ENCODE measurements at places on chromosomes 3 and 15. TPM values are rescaled to one million over a fixed set of nuclear protein-coding genes. Genes with fewer than 3 reads are reported as not detected.
A peak's percentile ranks its signal among the peaks of the same experiment; 100 is the strongest.

DNA sequence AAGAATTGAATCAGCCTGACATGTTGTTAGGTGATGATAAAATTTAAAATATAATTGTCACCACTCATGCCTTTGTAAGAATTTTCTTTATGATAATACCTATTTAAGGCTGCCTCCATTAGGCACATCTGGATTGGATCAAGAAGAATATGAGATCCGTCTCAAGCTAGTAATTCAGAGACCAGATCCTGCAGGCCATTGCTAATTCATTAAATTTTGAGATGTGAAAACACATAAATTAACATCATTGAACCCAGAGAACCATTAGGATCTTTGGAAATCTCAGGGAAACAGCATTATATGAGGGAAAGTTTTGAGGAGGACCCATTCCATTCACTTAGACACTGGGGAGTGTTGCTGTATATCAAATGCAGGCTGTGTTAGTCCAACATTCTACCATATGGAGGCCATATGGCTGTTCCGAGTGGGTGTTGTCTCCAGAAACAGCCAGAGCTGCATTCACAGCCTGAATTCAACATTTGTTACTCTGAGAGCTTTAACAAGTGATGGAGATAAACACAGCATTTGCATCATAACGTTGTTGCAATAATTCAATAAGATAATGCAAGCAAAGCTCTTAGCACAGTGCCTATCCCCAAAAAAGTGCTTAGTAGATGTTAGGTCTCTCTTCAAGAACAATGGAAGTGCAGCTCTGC is 67.4 kb downstream of the DTWD1 start:
- no peaks in the 10 kb centered on the region for H3K4me1 ChIP-seq
- H3K27me3 ChIP-seq = no peaks in the 10 kb centered on the region
- no peaks in the 10 kb centered on the region for H3K36me3 ChIP-seq
- H3K27ac ChIP-seq = no peak overlapping the region
- no peak overlapping the region for H3K4me3 ChIP-seq
- DNase-seq = no peak

GRCh38 chr3:57078344-57078634 is 17.8 kb downstream of the SPATA12 start:
- peak overlapping the region; percentile 95 for H3K4me3 ChIP-seq
- peaks cover 30% of the 10 kb centered on the region for H3K4me1 ChIP-seq
- peak overlapping the region; percentile 89 for H3K27ac ChIP-seq
- H3K27me3 ChIP-seq = no peaks in the 10 kb centered on the region
- peaks cover 5% of the 10 kb centered on the region for H3K36me3 ChIP-seq

- H3K4me1 ChIP-seq = peaks cover 77% of the 10 kb centered on the region
- H3K27me3 ChIP-seq = no peaks in the 10 kb centered on the region
- H3K4me3 ChIP-seq = peak overlapping the region; percentile 27
- DNase-seq = peak; percentile 84
- 0 out of 2 replicates have a peak, but pooled peaks cover 3% of the 10 kb centered on the region for H3K36me3 ChIP-seq
Measured at GRCh38 chr3:15327941-15328340, 4.4 kb downstream of the SH3BP5 start.

GRCh38 chr15:31149987-31150386 is 48.5 kb upstream of the TRPM1 start:
- H3K27ac ChIP-seq = no peak overlapping the region
- peaks cover 51% of the 10 kb centered on the region for H3K27me3 ChIP-seq
- H3K36me3 ChIP-seq = no peaks in the 10 kb centered on the region
- H3K4me1 ChIP-seq = no peaks in the 10 kb centered on the region

DNA sequence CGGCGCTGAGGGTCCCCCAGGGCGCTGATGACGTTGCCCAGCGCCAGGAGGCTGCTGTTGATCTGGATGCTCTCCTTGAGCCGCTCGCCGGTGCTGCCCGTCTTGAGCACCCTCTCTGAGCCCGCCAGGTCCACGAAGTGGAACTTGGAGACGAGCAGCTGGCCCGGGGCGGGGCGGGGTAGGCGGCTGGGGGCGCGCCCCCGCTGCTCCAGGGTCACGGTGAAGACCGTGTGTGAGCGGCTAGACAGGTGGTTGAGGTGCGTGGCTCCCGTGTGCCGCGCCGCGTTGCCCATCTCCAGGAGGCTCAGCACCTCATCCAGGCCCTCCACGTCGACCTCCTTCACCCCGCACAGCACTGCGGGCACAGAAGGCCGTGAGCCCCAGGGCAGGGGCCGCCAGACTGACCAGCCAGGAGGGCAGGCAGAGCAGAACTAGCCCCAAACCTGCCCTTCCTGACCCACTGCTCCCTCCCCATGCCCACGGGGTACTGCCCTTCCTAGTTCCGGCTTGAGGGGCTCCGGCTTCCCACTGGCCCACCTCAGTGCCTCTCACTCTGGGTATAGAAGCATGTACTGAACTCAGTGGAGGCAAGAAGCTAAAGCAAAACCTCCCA is 6.1 kb downstream of the KIF7 start:
- H3K4me3 ChIP-seq = no peak overlapping the region
- peaks cover 9% of the 10 kb centered on the region for H3K4me1 ChIP-seq
- H3K36me3 ChIP-seq = peaks cover 13% of the 10 kb centered on the region
- H3K27me3 ChIP-seq = no peaks in the 10 kb centered on the region
- H3K27ac ChIP-seq = no peak overlapping the region

DNA sequence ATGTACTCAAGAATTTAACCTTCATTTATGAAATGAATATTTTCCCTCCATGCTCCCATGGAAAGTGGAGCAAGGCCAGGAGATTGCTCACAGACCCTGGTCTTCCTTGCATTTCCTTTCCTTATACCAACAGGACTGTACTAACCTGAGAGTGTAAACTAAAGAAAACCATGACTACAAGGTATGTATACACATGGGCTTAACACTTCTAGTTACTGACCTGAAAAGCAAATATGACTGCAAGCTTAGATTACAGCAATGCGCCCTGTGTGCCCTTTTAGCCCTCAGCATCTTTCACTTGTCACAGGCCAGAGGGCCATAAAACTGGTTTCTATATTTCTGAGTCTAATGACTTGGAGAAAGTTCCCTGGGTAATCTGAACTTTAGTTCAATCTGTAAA is 52.1 kb downstream of the NEK10 start:
- H3K4me1 ChIP-seq = peaks cover 2% of the 10 kb centered on the region
- H3K27me3 ChIP-seq = no peaks in the 10 kb centered on the region
- H3K27ac ChIP-seq = no peak overlapping the region
- no peak overlapping the region for H3K4me3 ChIP-seq

DNA sequence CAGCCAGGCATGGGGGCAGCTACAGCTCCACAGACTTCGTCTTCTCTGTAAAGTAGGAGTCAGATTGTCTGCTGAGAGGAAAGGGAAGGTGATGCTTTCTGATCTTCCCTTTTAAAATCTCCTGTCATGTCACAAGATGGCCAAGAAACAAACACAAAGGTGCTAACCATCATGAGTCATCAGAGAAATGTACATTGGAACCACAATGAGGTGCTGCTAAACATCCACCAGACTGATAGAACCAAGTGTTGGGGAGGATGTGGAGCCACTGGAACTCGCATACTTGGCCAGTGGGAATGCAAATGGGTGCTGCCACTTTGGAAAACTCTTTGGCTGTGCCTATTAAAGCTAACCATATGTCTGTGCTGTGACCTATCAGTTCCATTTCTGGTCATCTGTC is 268.8 kb downstream of the SLCO3A1 start:
- no peaks in the 10 kb centered on the region for H3K36me3 ChIP-seq
- no peak for DNase-seq

DNA sequence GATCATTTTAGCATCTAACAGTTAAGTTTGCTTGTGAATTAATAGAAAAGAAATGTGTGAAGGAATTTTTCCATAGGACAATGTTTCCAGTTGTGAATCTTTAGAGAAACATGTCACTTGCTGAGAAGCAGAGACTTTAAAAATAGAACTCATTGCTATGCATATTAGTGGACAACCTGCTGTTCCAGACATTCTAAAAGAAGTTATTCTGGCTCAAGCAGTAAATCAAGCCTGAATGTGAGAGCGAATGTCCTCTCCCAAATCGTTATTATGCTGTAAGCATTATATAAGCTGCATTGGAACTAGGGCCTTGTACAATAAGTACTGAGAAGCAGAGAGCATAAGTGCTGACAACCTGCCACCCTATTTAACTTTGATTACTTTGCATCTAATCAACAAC is 990.9 kb downstream of the PLOD2 start:
- H3K36me3 ChIP-seq = no peaks in the 10 kb centered on the region
- DNase-seq = no peak
- no peaks in the 10 kb centered on the region for H3K4me1 ChIP-seq
- H3K4me3 ChIP-seq = no peak overlapping the region

DNA sequence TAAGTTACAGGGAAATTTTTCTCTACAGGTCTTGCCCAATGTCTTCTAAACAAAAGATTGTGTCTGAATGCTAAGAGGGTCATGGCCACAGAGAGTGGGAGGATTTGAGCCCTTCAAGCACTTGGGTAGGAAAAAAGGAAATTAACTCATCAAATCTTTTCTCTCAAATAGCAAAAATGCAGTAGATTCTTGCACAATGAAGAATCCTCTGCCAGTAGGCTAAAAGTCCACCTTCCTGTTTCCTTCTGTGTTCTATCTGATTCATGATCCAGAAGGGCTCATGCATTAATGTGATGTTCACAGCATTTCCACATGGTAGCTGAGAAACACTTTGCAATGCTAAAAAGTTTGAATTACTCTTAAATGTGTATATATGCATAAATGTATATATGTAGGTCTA is 177.1 kb downstream of the CD47 start:
- DNase-seq = no peak
- H3K36me3 ChIP-seq = no peaks in the 10 kb centered on the region
- H3K27ac ChIP-seq = no peak overlapping the region
- no peaks in the 10 kb centered on the region for H3K27me3 ChIP-seq

DNA sequence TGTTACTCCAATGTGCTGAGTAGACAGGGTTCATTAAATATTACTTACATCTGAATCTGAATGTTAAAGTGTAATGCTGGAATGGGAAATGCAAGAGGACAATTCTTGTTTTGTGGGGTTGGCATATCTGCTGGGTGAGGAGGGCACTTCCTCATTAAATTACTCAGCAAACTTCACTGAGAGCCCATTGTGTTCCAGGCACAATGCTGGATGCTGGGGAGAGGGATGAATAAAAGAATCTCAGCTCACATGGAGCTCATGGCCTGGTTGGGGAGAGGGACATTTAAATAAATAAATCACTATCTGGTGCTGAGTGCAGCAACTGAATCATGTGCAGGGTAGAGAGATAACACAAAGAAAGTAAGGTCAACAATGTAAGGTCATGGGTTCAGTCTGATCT is 199.2 kb upstream of the CFAP20DC start:
- H3K4me1 ChIP-seq = no peaks in the 10 kb centered on the region

- H3K4me3 ChIP-seq = no peak overlapping the region
- H3K36me3 ChIP-seq = no peaks in the 10 kb centered on the region
- H3K27ac ChIP-seq = no peak overlapping the region
- no peak for DNase-seq
- no peaks in the 10 kb centered on the region for H3K4me1 ChIP-seq
- H3K27me3 ChIP-seq = no peaks in the 10 kb centered on the region
Measured at GRCh38 chr3:162052636-162053035, 556.0 kb downstream of the OTOL1 start.

- no peak overlapping the region for H3K4me3 ChIP-seq
- no peak for DNase-seq
- H3K4me1 ChIP-seq = no peaks in the 10 kb centered on the region
- no peak overlapping the region for H3K27ac ChIP-seq
- no peaks in the 10 kb centered on the region for H3K36me3 ChIP-seq
- H3K27me3 ChIP-seq = no peaks in the 10 kb centered on the region
Measured at GRCh38 chr3:79094654-79095053, 673.1 kb downstream of the ROBO1 start.

- peaks cover 20% of the 10 kb centered on the region for H3K27me3 ChIP-seq
- H3K4me1 ChIP-seq = no peaks in the 10 kb centered on the region
- no peaks in the 10 kb centered on the region for H3K36me3 ChIP-seq
- H3K4me3 ChIP-seq = no peak overlapping the region
- DNase-seq = no peak
Measured at GRCh38 chr3:71681224-71681668, 44.0 kb downstream of the EIF4E3 start.

DNA sequence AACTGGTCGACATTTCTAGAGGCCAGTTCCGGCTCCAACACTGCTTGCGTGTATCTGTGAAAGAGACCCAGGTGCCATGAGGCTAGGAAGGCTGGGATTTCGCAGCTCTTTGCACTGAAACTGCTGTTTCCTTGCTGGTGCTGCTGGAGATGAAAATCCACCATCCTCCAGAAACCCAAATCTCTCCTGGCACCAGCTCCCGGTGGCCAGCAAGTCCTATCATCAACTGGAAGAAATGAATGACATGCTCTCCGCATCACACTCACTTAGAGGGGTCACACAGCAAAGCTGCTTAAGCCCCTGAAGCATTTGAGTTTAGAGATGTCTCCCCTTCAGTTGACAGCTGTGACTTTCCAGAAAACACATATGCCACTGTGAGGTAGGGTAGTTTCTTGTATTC is 471.8 kb upstream of the PROK2 start:
- DNase-seq = no peak
- H3K4me3 ChIP-seq = no peak overlapping the region
- H3K36me3 ChIP-seq = no peaks in the 10 kb centered on the region
- H3K27me3 ChIP-seq = peaks cover 10% of the 10 kb centered on the region
- H3K4me1 ChIP-seq = no peaks in the 10 kb centered on the region
- H3K27ac ChIP-seq = no peak overlapping the region

DNA sequence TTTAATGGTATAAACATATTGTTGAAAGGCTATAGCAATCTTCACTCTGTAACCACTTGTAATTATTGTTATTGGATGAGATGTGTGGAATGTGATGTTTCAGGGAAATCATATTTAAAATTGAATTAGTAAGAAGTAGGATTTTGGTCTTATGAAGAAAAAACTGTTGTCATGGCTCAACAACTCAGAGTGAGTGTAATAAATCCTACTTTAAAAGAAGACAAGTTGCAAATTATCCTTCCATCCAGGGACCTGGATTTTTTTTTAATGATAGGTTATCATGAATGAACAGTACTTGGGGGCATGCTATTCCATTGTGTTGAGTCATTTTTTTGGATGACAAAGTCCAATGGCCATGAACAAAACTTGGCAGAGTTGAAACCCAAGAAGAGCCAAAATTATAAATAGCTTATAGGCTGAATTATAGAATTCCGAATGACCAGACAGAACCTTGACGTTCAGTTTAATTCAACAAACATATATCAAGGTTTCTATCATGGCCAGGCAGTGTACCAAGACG is 625.5 kb upstream of the ZNF717 start:
- H3K27ac ChIP-seq = no peak overlapping the region
- H3K4me3 ChIP-seq = no peak overlapping the region
- no peaks in the 10 kb centered on the region for H3K4me1 ChIP-seq
- H3K36me3 ChIP-seq = no peaks in the 10 kb centered on the region

GRCh38 chr15:85927931-85928537 is 133.3 kb upstream of the KLHL25 start:
- H3K36me3 ChIP-seq = no peaks in the 10 kb centered on the region
- H3K4me1 ChIP-seq = no peaks in the 10 kb centered on the region
- H3K4me3 ChIP-seq = no peak overlapping the region
- H3K27me3 ChIP-seq = peaks cover 15% of the 10 kb centered on the region
- DNase-seq = no peak
- no peak overlapping the region for H3K27ac ChIP-seq

GRCh38 chr3:148366743-148367410 is 330.8 kb upstream of the AGTR1 start:
- no peaks in the 10 kb centered on the region for H3K4me1 ChIP-seq
- DNase-seq = no peak
- no peak overlapping the region for H3K4me3 ChIP-seq
- no peaks in the 10 kb centered on the region for H3K27me3 ChIP-seq

- no peak for DNase-seq
- peaks cover 8% of the 10 kb centered on the region for H3K27me3 ChIP-seq
- no peak overlapping the region for H3K4me3 ChIP-seq
- H3K36me3 ChIP-seq = no peaks in the 10 kb centered on the region
- no peak overlapping the region for H3K27ac ChIP-seq
Measured at GRCh38 chr3:56467801-56468183, 475 bp downstream of the ERC2 start.

Gene ADPRH
- 1.6 TPM for total RNA-seq

Gene MAPKBP1
- total RNA-seq = 22.9 TPM

Gene EHD4
- 15.4 TPM for total RNA-seq

Gene PPCDC
- total RNA-seq = 24.4 TPM

Gene KBTBD13
- not detected for total RNA-seq

Gene ITPKA
- total RNA-seq = 5.3 TPM
